ENCODE measurements at places on chromosomes 5 and 9.

DNA sequence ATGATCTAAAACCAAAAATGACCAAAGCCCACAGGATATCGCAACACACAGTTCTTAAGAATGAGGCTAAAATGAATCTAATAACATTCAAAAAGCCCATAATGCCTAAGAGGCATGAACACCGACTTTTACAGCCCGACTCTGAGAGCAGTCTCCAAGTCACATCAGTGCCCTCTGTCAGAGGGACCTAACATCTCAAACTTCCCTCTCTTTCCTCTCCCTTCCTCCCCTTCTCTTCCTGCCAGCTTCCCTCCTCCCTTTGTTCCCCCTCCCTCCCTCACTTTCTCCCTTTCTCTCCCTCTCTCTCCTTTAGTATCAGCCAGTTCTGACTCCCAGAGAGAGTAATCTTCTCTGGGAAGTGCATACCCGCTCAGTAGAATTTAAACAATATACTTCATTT is 154.4 kb downstream of the GLIS3 start:
- no peak for DNase-seq

GRCh38 chr9:94664801-94665200 is 25.5 kb upstream of the FBP1 start:
- no peak for DNase-seq

GRCh38 chr5:83518319-83519061 is 46.9 kb downstream of the VCAN start:
- DNase-seq: no peak

- no peak for DNase-seq
Measured at GRCh38 chr5:97229196-97229595, 46.1 kb upstream of the RIOK2 start.

- DNase-seq: no peak
Measured at GRCh38 chr5:138654281-138654867, 79.2 kb upstream of the HSPA9 start.

DNA sequence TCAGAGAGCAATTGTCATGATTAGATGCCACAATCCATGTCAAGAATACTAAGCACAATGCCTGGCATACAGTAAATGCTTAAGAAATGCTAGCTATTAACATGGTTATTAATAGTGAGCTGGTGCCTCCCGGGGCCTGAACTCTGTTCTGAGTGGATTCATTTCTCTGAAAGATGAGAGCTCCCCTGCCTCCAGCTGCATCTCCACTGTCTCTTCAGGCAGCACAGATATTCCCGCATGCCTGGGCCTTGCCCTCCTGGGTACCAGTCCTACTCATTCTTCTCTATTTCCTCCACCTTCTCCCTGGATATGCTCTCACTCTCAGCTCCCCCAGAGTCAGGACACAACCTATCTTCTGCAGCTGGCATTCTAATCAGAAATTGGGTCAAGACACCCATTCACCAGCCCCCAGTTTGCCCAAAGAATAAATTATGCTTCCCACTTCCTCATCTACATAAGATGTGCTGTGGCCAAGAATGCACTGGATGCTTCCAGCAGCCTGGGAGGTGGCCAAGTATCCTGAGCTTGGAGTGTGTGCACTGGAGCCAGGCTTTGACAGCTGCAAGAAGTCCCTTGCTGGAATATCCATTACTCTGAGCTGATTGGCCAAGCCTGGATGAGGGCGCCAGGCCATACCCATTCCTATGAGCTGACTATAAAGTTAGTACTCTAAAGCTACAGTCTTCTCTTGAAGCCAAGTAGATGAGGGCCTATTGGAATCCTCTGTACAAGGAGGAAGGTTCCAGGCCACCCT is 669.0 kb downstream of the ACTL7B start:
- DNase-seq: no peak

GRCh38 chr9:132749306-132749705 is 79.0 kb downstream of the GTF3C4 start:
- no peak for DNase-seq

GRCh38 chr9:75169623-75170022 is 81.3 kb downstream of the OSTF1 start:
- DNase-seq: no peak

DNA sequence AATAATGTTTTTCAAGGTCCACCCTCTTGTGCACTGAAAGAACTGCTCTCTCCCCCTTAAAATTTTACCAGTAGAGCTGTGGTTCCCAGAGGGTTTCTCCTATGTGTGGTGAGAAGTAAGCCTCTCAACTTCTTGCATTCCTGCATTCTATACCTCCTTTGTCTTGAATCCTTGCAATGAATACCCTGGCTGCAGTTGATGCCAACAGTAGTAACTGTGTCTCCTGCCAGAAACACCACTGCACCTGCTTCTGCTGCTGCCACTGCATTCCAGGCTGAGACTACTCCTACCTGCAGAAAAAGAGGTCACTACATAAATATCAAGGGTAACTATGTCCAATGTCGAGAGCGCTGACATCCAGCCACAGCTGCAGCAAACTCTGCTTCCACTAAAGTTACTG is 203.7 kb downstream of the TMEM167A start:
- DNase-seq: no peak

DNA sequence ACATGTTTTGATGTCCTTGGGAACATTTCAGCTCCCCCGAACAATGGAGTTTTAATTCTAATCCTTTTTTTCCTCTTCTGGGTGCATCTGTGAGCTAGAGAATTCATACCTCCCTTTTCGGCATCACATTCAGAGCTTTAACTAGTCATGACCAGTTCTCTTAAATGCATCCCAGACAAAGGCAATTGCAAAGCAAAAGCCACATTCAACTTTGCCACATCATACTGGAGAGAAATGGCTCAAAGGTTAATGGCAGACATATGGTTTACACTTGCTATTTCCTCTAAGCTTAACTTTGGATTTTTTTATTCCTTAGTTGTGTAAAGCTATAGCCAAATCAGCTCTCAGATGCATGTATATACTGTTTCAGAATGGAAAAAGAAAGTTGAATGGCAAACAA is 153.3 kb downstream of the ESM1 start:
- no peak for DNase-seq

DNA sequence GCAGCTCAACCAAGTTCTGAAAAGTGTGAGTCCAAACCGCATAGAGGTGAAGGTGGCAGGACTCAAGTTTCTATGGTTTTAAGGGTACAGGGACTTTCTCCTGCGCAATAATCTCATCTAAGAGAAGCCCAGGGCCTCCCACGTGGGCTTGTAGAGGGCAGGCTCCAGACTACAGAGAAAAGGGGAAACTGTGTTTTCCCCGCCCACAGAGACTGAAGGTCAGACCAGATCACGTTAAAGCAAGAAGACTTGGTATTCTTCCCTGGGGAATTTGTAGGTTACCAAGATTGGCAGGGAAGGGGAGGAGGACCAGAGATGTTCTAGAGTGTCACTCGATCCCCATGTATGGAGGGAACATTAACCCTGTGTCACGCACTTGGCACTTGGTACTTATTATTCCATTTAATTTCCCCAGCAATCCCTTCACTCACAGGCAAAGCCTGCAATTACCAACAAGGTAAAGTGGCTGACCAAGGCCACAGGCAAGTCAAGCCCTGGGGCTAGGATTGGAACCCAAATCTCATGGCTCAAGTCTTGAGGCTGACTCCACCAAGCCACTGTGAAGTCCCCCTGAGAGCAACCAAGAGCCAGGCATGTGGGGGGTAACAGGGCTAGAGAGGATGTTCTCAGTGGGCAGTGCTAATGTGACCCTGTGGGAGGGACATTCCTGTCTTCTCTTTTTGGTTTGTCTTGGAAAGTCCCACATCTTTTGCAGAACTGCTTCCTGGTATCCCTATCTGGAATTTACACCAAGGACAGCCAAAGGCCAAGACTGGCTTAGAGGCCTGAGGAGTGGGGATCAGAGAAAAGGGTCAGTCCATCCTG is 18.3 kb upstream of the NEK6 start:
- no peak for DNase-seq

DNA sequence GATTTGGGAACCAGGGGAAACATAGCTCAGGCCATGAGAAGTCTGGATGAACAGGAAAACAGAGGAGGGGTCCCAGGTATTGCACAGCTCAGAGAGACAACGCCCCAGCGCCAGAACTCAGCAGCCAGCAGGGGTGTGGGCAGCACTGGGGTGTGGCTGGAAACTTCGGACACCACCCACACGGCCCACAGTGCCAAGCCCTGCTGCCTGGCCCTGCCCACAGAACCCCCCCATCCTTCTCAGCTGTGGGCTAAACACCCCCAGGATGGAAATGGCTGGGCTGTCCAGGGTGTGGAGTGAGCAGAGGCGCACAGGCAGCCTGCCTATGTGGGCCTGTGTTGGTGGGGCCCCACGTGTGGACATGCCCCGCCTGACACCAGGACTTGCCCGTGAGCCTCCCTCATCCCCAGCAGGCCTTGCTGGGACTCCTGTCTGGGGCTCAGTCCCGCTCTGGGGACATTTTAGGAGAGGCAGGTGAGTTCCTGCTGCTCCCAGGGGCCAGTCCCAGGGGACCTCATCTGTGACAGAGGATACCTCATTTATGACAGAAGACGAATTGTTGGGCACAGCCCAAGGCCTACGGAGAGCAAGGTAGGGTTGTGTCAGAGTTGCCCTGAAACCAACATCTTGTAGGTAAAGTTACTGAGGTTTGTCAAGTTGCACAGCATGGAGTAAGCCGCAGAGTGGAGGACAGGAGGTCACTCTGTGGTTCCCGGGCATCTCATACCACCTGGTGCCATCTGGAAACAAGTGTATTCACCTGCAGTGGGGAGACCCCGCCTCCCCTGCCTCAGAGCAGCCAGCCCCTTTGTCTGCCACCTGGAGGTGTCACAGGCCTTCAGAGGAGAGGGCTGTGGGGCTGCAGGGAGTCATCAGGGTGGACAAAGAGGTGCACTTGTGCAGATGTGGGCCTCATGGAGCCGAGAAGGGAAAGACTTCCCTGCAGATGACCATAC is 183.2 kb downstream of the AUH start:
- no peak for DNase-seq

DNA sequence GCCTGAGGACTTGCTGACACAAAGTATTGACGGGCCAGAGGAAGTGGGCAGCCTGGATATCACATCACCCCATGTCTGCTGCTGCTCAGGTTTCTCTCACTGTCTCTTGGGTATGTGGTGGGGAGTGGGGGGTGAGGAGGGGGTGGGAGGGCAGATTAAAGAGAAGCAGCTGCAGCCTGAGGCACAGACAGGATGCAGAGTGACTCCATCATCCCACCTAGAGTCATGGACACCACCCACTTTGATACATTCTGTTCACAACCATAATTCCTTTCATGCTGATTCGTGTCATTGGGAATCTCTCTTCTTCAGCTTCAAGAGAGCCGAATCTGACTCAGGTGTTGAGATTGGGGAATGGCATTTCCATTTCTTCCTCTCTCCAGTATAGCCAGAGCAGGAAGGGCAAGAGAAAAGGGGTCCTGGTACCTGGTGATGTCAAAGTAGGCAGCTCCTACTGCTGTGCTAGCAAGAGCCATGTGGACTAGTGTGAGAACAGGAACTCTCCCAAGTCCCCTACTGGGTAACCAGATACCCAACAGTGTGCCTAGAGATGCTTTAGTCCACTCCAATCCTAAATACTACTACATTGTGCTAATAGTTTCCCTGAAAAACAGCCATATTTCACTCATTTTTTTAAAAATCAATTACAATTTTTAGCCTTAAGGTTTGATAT is 22.4 kb downstream of the GRAMD2B start:
- no peak for DNase-seq

DNA sequence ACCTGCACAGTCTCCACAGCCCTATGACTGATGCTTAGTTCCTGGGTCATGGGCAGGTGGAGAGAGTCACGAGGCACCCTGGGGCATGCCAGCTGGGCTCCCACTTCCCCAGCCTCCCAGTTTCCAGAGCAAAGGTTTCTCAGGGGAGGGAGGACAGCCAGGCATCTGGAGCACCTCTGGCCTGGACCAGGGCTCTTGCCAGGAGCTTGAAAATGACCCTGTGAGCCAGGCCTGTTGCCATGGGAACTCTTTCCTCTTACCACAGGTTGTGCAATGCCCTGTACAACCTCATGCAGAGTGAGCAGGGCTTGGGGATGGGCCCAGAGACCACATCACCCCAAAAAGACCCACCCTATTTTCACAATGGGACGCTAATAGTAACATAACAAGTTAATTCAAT is 113.1 kb downstream of the PSD2 start:
- no peak for DNase-seq

DNA sequence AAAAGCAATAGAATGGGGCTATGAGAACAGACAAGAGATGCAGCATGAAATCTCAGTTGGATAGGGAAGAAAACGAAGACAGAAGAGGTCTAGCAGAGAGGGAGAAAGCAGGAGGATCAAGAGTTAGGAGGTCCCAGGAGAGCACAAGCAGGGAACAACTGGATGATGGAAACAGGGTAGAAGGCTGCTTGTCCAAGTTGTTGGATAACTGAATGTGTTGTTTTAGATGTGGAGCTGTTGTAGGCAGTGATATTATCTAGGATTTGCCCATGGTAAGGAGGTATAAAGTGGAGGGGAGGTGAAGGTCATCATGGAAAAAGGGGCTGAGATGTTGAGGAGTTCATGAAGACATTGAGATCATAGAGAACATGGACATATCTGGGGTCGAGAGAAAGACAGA is 12.4 kb upstream of the RHOBTB3 start:
- no peak for DNase-seq

GRCh38 chr5:65728218-65728617 is 6.2 kb downstream of the NLN start:
- DNase-seq: no peak

- DNase-seq: no peak
Measured at GRCh38 chr5:146995878-146996277, 117.3 kb upstream of the PPP2R2B start.
